ENCODE measurements at places on chromosomes 11 and 22.

- DNase-seq: no peak
Observed at GRCh38 chr11:88475991-88476418, 138.5 kb upstream of the CTSC start.

GRCh38 chr11:108037636-108038035 is 28.9 kb downstream of the CUL5 start:
- no peak for DNase-seq

DNA sequence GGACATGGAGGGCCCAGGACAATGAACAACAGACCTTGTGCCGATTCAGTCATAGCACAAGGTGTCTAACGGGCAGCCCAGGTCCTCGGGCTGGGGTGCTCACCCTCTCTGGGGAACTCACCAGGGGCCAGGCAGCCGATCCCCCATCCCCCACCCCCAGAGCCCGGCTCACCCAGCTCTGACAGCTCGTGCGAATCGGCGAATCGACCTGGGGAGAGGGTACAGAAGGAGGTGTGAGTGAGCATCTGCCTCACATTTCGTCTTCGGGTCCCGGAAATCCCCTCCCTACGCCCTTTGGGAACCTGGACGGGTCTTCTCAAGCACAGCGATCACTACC is 423 bp downstream of the PEX16 start:
- DNase-seq: no peak

DNA sequence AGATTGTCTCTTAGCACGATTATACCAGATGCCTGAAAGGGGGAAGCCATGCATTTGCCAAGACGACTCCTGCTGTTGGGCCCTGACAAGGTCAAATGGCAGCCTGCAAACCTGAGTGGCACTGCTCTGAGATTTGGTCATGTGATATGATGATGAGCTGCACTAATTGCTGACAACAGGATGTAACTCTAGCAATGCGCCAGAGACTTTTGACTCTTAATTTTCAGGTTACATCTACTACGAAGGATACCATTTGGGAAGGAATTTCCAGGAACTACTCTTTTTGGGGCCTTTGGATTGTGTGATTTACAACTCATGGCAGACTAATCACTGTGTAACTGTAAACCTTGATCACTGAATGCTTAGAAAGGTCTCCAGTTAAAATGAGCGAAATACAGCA is 13.1 kb downstream of the TREH start:
- peak; percentile 2 for DNase-seq

DNA sequence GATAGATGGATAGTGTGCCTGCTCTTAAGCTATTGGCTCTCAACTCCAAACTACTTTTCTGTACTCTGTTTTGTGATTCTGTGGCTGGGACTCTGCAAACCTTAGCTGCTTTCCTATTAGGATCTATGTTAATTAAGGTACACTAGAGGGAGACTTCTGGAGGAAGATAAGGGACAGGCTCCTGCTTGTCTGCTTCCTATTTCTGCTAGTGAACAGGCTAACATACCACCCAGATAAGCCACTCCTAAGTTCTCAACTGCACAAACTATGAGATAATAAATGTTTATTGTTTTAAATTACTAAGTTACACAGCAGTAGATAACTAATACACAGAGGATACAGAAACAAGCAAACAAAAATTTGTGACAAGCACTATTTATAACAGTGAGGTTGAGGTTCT is 10.2 kb upstream of the NXPE2 start:
- no peak for DNase-seq

DNA sequence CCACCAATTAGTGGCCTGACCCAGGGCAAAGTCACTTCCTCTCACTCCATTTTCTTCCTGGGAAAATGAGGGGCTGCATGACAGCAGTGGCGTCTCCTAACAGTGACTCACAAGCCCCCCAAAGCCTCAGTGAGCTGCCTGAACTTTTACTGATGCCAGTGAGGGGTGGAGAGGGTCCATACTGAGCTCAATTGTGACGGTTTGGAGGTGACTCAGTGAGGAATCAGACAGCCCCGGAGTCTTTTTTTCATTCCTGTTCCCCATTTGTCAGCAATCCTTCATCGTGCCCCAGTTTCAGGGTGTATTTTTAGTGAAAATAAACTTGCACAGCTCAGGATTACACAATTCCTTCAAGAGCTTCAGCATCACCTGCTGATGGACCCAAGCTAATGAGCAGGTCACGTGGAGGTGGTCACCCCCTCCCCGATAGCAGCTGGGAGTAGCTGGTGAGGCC is 30.1 kb upstream of the RASD2 start:
- no peak for DNase-seq

GRCh38 chr11:65416341-65416824 is 6.2 kb upstream of the NEAT1 start:
- DNase-seq: peak; percentile 97

All from sciatic nerve (tissue), 2 donors.